Activated CD8-positive, alpha-beta T cell treated with anti-CD3 and anti-CD28 coated beads, Interleukin-2, amount 10 ng/mL, durations not matched to agents 7 days and 5 days (primary cell): ENCODE measurements at places on chromosomes 6 and 20.

GRCh38 chr20:57672164-57672563 is 37.7 kb downstream of the PMEPA1 start:
- no peak for DNase-seq

DNA sequence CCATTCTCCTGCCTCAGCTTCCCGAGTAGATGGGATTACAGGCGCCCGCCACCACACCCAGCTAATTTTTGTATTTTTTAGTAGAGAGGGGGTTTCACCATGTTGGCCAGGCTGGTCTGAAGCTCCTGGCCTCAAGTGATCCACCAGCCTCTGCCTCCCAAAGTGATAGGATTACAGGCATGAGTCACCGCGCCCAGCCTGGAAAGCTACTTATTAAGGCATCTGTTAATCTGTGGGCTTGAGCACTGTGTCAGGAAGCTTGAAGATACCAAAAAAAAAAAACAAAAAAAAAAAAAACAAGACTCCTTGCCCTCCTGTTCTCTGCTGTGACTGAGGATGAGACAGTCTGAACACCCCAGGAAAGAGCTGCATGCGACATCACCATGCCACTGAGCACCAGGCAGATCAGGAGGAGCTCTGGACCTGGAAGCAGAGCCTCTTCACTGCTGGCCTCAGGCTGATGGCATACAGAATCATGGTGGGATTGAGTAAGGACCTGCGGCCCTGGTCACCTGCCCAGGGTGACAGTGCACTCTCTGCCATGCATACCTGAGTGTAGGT is 166.5 kb upstream of the SNX9 start:
- DNase-seq = no peak

DNA sequence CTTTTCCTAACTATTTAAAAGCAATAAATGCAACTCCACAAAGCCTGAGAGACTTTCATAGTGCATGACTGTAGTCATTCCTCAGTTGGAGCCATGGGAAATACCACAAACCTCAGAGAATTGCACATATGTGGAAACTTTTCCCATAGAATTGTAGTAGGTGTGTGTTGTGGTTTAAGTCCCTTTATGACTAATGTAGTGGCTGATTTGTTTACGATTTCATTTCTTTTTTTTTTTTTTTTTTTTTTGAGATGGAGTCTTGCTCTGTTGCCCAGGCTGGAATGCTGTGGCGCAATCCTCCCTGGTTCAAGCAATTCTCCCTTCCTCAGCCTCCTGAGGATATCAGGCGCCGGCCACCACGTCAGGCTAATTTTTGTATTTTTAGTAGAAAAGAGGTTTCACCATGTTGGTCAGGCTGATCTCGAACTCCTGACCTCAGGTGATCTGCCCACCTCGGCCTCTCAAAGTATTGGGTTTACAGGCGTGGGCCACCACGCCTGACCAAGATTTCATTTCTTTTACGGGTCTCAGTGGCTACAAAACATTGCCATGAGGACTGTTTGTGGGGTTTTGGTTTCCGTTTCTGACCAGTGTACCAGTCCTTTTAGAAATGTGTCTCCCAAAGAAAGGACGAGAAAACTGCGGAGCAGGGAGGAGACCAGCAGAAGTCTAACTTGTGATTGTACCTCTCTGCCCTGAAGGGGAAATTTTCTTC is 212.1 kb upstream of the MARCKS start:
- DNase-seq = no peak

- DNase-seq = no peak
These were observed 9.3 kb downstream of the ECT2L start for GRCh38 chr6:138805016-138805765.

DNA sequence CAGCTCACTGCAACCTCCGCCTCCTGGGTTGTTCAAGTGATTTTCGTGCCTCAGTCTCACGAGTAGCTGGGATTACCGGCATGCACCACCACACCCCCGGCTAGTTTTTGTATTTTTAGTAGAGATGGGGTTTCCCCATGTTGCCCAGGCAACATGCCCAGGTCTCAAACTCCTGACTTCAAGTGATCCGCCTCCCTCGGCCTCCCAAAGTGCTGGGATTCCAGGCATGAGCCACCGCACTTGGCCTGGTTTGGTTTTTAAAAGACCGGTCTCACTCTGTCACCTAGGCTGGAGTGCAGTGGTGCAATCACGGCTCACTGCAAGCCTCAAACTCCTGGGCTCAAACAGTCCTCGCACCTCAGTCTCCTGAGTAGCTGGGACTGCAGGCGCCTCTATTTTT is 40.1 kb downstream of the VSTM2L start:
- DNase-seq = no peak

DNA sequence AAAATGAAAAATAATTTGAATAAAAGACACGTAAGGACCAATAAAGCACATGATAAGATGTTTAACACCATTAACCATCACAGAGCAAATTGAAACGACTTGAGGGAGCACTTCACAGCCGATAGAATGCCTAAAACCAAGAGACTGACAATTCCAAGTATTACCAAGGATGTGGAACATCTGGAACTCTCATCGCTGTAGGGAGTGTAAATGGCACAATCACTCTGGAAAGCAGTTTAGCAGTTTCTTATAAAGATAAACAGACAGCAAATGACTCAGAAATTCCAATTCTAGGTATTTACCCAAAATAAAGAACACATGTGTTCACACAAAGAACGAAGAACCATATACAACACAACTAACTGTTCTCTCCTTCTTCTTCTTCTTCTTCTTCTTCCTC is 8.5 kb upstream of the UBD start:
- DNase-seq = no peak

GRCh38 chr6:38646166-38646878 is 6.6 kb upstream of the BTBD9 start:
- no peak for DNase-seq

GRCh38 chr20:9036593-9036992 is 32.3 kb upstream of the PLCB4 start:
- no peak for DNase-seq

DNA sequence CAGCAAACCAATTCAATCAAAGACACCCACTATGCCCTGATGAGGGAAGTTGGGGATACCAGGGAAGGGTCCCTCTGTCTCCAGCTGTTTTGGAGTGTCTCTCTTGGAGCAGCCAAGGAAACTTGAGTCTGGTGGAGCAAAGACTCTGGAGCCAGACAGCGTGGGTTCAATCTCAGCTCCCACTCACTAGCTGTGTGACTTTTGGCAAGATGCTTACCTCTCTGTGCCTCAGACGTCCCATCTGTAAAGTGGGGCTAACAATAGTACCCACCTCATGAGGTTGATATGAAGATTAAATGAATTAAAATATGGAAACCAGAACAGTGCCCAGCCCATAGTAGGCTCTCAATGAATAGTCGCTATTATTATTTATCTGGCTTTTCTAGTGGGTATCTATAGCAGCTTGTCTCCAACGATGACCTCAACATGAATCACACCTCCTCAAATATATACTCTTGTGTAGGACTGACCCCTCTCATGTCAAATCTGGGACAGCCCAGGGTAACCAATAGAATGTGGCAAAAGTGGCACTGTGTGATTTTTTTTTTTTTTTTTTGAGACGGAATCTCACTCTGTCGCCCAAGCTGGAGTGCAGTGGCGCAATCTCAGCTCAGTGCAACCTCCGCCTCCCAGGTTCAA is 99.2 kb upstream of the FOXP4 start:
- no peak for DNase-seq

DNA sequence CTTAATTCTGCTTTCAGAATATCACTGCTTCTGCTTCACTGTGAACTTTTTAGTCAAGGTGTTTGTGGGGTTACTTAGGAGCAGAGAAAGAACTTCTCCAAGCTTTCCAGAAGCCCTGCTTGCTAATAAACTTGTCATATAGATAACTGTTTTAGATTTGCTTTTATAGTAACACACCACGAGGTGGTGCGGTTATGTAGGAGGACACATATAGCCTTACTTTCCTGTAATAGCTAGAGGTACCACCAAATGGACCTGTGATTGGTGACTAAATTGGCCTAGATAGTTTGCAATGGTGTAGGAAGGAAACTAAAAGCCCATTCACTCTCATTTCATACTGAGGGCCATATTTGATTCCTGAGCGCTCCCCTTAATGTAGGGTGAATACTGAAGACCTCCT is 52.3 kb upstream of the BCLAF1 start:
- DNase-seq = no peak

GRCh38 chr6:1216488-1216974 is 95.4 kb upstream of the FOXQ1 start:
- no peak for DNase-seq

GRCh38 chr6:46605091-46605797 is 47.4 kb downstream of the CYP39A1 start:
- DNase-seq = no peak

DNA sequence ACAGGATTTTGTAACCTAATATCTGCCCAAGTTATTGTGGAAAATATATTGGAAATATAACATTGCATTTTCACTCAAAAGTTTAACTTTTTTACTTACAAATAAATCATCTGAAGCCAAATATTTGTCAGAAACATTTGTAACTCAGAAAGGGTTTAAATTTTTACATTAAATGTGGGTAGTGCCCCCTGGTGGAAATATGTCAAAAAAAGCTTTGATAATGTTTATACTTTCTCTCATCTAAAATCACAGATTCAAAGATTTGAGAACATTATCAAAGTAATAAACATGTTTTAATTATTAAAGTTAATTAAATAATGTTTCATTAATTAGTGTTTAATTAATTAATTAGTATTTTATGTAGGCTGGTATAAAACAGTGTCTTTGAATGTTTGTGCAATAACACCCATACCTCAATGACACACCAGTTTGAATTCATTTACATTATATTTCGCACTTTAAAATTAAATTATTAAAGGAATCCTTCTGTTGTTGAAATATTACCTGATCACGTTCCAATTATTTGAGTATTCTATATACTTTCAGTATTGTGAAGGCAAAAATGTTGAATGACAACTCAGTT is 320.1 kb upstream of the FKBP1C start:
- no peak for DNase-seq

DNA sequence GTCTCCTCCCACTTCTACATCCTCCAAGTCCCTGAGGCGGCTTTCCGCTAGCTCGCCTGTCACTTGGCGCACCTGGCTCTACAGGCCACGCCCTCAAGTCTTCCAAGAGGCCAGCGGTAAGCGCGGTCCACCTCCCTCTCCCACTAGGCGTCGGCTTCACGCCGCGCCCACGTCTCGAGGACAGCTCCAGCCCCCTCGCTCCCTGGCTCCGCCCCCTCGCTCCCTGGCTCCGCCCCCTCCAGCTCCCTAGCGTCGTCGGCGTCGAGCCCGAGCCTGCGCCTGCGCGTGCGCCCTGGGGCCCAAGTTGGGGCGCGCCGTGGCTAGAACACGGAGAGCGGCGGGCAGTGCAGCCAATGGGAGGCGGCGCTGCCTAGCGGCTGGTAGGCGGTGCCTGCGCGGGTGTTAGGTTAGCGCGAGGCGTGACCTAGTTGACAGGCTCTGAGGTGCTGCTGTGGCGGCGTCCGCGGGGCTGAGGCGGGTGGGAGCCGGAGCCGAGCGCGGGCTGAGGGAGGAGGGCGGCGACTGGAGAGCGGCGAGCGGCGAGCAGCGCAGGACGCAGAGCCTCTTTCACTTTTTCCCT is at the start of gene MACROD2:
TSS of gene MACROD2 (plus strand) at position 431 of the 580 bp plus-strand sequence.
- DNase-seq = peak; percentile 47

GRCh38 chr20:57369596-57369995 is 18.5 kb downstream of the RAE1 start:
- DNase-seq = no peak

GRCh38 chr6:89087881-89088280 is 7.3 kb downstream of the PNRC1 start:
- no peak for DNase-seq

DNA sequence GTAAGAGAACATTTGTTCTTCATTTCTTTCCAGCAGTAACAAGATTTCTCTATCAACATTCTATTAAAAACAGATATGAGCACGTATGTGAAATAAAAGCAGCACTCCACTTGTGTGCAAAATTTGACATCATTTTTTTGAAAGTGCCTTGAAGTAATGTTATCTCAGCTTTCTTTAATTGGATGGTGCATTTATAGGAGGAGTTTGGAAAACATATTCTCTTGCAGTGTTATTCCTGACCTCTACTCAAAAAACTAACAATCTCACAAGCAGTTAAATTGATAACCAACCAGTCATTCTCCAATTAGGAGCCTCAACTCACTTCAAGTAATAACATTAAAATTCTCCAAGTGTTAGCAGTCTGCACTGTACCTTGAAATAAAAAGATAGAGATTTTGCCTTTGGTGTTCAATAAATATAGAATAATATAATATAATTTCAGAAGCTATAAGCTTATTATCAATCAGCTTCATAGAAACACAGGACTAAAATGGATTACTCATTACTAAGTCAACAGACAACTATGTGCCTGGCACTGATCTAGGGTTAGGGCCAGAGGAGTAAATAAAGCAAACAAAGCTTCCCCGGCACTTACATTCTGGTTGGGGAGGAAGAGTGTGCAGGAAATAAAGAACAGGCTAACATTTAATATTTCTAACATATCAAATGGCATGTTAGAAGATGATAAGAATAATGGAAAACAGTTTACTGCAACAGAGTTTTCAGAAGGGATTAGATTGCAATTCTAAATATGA is 149.0 kb upstream of the SGK1 start:
- no peak for DNase-seq

GRCh38 chr6:31128093-31128676 is 7.9 kb upstream of the CDSN start:
- peak; percentile 82 for DNase-seq

GRCh38 chr6:141117874-141118273 is 1014.9 kb upstream of the GJE1 start:
- no peak for DNase-seq

DNA sequence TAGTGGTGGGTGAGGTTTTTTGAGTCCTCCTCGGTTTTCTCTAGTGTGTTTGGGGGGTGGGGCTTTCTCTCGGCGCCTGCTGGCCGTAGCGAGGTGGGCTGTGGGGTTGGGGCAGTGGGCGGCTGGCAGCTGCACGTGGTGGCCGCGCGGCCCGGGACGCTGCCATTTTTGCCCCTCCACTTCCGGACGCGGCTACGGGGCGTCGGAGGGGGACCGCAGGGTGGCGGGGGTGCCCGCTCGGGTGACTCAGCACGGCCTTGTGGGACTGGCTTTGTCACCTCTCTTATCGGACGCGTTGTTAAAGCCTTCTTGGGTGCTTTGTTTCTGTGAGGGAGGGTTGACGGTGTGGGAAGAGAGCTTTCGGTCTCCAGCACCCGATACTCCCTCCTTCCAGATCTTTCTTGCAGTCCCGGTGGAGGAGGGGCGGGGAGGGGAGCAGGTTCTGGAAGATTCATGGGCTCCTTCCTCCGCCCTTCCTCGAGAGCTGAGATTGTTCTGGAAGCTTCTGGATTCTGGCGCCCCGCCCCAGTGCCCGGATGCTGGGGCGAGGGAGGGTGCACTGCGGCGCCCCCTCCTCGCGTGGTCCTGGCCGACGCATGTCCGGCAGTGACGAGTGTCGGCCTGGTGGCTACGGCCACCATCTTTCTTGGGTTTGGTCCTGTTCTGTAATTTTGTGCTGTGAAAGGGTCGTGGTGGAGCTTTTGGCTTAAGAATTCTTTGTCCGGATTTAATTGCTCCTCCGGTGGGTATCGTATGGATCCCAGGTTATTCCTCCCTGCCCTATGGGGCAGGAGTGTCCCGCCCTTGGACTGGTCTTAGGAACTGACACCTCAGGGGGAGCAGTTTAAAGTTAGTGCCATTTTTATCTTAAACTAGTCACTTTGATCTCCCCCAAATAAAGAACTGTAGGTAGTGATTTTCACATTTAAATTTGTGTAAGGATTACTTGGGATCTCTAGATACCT is 719 bp downstream of the HSP90AB1 start:
- peak; percentile 87 for DNase-seq
